RWPE1 (cell line): ENCODE measurements at places on chromosomes 12 and 14.
A peak's percentile ranks its signal among the peaks of the same experiment; 100 is the strongest.

GRCh38 chr12:112107306-112108201 lies 1.0 kb downstream of the NAA25 start:
- DNase-seq, result no peak

GRCh38 chr12:108563136-108563803 lies 874 bp downstream of the ISCU start:
- DNase-seq, result peak; percentile 94

DNA sequence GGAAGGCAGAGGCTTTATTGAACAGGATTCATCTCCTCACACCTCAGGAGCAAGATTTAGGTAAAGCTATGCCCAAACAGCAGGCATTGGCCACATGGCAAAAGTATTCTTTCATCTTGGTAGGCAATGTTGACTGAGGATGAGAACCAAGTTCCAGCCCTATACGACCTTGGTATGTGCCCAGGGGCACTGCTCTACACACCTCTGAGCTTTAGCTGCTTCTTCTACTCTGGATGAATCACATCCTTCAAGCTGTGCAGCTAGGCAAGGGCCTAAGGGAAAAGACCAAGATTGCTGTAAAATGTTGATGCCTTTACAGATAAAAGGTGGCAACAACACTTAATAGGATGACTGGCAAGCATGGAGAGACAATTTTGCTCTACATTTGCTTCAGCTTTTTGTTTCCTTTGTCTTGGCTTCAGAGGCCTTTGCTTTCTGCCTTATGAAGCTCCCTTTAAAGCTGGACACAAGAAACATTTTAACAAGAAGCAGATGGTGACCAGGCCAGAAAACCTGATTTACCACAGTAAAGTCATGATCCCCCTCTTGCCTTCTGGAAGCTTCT lies 183.3 kb upstream of the KITLG start:
- no peak for DNase-seq

DNA sequence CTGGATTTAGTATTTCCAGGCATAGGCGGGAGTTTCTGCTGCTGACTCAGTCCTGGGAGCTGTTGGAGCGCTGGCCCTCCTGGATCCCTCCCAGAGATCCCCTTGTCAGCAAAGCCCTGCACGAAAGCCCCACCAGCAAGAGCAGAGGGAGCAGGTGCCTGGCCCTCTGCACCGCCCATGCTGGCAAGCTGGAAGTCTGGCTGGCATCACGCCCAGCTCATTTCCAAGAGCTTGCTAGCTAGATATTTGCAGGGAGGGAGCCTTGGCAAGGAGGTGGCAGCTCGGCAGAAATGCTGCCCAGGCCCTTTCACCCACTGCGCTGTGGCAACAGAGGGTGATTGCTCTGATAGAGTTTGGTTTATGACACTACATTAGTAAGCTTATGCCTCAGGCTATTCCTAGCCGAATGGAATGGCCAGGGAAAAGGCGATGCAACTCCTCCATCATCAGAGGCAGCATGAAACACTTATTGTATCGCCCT lies 193.9 kb downstream of the EMP1 start:
- DNase-seq, result peak; percentile 83

DNA sequence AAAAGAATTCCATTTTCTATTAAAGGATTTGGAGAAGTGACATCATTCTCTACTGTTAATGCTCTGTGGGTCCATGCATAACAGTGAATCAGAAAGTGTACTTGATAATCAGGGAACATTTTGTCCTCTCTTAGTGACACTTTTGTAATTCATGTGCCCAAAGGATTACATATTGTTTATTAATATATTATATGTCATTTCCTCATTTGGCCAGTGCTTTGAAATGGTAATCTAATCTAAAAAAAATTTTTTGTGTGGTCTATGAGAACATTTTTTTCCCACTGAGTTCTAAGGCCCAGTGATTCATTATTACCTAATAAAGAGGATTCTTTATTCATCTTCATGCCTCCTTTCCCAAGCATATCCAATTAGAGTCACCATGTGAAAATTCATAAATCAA lies 79.7 kb upstream of the MYF6 start:
- no peak for DNase-seq

DNA sequence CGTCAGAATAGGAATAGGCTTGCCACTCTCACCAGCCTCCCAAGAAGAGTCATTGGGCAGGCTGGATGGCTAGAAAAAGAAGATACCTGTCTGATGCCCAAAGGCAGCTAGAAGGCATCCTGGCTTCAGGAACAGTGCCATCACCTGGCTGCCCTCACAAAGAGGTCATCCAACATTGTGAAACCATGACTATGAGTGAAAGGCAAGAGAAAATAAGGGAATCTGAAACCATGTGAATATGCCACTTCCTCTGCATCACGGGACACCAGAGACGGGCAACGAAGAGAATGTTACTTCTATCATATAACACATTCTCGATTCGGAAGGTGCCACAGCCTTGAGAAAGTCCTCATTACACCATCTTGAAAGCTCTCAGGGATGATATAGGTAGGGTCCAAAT lies 182.0 kb downstream of the DAD1 start:
- DNase-seq, result no peak

- no peak for DNase-seq
Observed at GRCh38 chr12:54981796-54982195, 2.8 kb downstream of the TESPA1 start.

DNA sequence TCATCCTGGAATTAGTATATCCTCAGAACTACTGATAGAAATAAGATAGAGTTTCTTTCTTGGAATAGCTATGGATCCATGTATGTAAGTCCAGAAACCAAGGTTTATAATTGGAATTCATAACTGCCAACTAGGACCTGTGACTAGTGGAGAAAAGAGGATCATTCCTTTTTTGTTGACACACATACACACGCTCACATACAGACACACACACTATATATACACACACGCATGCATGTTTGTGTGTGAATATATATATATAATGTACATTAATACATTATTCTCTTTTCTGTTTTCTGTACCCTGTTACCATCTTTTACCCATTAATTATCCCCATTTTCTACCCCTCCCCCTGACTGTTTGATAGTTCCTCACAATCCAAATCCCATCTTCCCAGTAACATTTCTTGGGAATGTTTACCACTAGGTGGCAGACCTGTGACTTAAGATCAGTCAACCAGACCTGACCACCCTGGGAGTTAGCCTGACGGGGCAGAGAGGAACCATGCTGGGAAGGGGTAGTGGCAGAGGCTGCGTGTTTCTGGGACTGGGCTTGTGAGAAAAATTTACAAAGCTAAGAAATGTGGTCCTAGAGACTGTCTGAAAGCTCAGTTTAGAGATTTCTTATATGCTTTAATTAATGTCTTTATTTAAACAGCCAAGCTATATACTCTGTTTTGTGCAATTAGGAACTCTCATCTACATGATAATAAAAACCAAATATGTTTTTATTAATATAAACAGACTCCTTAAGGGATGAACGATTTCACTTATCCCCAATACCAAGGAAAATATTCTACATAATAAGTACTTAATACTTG lies 308.0 kb downstream of the PPFIA2 start:
- peak; percentile 42 for DNase-seq

GRCh38 chr12:45907955-45908354 lies 82.4 kb downstream of the SCAF11 start:
- DNase-seq, result no peak

GRCh38 chr14:77659831-77660230 lies 43.4 kb upstream of the SPTLC2 start:
- DNase-seq, result no peak

DNA sequence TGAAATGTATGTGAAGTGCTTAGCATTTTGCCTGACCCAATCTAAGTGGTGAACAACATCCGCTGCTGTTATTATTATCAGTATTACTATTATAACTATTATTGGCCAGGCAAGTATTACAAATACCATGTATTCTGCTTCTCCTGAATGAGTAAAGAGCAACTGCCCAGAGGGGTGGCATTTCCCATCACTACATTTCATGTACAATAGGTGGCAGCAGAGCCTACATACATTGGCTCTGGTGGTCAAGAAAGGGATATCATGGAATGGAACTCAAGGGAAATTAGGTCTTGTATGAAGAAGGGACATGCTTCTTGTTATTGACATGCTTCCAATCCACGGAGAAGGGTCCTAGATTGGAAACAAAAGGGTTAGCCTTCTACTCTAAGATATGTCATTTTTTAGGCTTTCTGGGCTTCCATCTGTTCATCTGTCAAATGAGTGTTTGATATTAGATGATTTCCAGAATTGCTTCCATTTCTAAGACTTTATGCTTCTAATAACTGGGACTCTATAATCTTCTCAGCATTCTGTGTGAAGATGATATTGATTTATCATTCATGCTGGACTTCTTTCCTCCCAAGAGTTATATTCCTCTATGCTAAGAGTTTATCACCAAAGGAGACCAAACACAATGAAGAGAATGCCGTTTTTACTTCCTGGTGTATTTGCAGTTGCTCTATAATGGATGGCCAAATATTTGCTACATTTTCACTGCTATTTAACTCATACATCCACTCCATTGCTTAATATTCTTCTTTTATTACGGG lies 239.1 kb downstream of the SSPN start:
- peak; percentile 67 for DNase-seq
